ENCODE measurements at places on chromosomes 2 and 18.

- no peak for DNase-seq
These were observed 72.9 kb downstream of the BIN1 start for GRCh38 chr2:127034051-127034450.

DNA sequence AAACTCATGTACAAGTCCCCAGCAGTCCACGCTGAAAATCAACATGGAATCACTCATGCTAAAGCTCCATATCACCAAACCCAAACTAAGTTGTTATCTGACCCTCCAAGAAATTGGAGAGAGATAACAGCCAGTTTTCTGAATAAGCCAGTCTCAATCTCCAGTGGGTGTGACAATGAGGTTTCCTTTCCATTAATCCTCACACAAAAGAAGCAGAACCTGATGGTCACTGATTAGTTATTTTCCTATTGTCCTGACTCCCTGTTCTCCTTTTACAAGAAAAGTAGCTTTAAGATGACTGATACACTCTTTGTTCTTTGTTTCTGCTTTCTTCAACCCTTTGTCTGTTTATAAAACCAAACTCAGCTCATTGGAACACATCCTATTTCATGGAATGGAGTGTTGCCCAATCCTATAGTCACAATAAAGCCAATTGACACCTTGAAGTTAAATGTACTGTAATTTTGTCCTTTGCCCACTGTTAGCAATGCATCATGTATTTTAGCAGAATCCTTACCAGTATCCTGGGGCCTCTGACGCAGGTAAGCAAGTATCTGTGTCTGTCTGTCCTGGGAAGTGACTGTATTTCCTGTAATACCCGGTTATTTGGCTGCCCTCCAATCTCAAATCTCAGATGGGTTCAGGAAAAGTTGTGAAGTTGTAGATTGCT, 30.6 kb upstream of the SH3RF3 start:
- no peak for DNase-seq

DNA sequence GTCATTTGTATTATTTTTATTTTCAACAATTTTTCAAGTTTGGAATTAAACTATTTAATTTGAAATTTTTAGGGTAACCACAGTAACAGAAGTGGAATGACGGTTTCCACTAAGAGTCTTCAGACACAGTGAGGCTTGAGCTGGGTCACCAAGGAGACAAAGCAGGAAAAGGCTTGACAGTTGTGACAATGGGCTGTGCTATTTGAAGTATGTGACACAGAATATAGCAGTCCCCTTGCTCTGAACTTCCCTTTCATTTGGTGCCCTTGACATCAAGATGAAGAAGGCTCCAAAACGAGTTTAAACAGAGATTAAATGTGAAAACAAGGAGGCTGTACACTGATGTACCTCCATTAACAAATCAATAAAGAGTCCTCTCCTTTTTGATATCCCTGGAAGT, 265.4 kb upstream of the DLGAP1 start:
- DNase-seq: no peak

GRCh38 chr2:128032092-128032491, 4.2 kb upstream of the SAP130 start:
- DNase-seq: no peak

DNA sequence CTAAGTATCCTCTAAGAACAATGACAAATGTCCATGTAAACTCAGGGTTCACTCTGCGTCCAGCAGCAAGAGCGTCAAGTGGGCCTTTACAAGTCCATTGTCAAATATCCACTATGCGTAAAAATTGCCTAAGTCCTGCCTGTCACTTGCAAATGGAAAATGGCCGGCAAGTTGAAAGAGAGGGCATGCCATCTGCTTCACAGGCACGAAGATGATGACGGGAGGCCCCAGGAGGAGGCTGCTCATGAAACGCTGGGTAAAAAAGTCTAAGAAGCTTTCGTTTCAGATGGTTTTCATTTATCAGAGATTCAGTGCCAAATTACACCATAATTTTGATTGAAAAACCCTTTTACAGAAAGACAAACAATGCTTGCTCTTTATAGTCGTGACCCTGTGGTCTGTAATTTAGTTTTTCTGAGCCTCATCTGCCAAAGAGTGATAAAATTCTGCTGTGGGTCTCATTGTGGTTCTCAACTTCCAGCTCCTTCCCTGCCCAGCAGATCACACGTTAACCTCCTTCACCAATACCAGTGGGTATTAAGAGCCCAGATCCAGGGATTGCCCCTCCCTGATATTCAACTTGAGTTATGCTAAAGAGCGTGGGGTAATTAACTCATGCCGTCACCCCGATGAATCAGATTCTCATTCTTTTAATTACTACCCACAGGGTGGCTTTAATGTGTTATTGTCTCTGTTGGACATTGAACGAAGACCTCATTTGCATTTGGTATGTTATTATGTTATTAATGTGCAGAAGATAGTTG, 160.2 kb upstream of the ALKAL2 start:
- DNase-seq: no peak

DNA sequence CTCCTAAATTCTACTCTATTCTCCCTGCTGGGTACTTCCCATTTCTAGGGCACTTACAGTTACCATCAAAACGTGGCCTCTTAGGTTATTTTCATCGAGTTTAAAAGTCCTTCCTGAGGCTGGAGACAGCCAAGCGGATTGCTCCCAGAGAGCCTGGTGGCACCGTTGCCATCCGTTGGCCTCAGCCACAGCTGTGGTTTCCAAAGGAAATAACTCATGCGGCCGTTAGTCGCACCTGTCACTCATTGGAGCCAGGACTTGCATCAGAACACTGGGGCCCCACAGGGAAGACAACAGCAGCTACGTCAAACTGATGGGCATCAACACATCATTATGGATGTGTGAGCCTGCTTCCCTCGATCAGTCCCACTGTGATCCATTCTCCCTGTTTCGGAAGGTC, 453.4 kb downstream of the BCL11A start:
- DNase-seq: no peak

DNA sequence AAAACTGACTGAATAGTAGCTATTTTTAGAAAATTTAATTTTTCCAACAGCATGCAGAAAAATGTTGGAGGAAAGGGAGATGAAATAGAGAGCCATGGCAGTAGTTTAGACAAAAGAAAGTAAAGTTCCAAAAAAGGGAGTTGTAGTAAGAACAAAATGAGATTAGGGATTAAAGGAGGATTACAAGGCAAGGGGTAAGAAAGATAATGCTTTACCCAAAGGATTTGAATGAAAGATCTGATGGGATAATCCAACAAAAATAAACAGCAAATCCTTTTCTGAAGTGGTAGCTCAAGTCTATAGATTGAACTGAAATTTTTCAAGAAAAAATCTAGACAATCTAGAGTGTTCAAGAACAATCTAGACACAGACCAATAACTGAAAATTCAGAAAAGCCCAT, 644.3 kb upstream of the FSHR start:
- DNase-seq: no peak

GRCh38 chr2:169507698-169508097, 1.8 kb upstream of the KLHL41 start:
- DNase-seq: no peak

- DNase-seq: no peak
These were observed 96.9 kb downstream of the GYPC start for GRCh38 chr2:126752876-126753275.

DNA sequence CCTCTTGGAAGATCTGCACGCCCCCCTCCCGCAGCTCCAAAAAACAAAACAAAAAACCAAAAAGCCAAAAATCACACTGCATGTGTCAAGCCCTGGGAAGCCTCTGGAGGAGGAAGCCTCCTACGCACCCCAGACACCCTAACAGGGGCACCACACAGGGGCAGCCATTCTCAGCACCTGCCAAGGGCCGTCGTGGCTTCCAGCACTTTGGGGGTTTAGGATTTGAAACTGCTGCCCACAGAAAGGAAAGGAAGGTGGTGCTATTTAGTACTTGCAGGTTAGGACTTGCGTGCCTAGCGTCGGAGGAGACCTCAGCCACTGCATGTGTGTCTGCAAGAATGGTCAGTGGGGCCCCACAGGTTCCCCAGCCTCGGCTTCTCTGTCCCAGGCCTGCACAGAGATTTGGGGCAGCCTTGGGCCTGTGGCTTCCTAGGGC, 419 bp upstream of the GPR55 start:
- no peak for DNase-seq

GRCh38 chr2:42926434-42927333, 134.3 kb upstream of the HAAO start:
- DNase-seq: no peak

GRCh38 chr18:77708826-77709506, 459.3 kb downstream of the GALR1 start:
- no peak for DNase-seq
